Testis (tissue), 5 donors: ENCODE measurements at places on chromosomes 3 and 15. TPM values are rescaled to one million over a fixed set of nuclear protein-coding genes. Genes with fewer than 3 reads are reported as not detected.
A peak's percentile ranks its signal among the peaks of the same experiment; 100 is the strongest.

GOLGA8J gene
- 6.3 TPM for polyA plus RNA-seq

PPM1L gene
- 4.4 TPM for polyA plus RNA-seq

LARP6 gene
- polyA plus RNA-seq: 105 TPM

C15orf39 gene
- 321 TPM for polyA plus RNA-seq

NECTIN3 gene
- polyA plus RNA-seq: 119 TPM

IGSF10 gene
- 26.1 TPM for polyA plus RNA-seq

DNA sequence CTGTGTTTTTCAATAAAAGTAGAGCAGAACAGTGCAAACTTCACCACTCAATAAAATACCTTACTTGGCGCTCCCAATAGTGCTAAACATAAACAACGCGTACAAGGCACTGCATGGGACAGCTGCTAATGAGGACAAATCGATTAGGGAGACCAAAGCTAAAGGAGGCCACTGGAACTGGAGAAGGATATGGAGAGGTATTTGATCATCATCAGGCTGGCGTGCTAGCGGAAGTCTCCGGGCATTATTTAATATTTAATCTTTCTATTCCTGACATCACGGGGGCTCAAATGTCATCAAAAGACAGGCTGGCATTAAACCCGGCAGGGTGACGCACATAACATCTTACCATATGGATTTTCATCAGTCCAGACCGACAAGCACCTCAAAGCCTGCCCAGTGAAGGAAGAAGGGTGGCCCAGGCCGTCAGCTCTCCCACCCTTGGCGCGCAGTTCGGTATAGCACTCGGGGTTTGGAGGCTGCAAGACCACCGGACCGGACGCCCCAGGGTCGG, 604 bp downstream of the CCPG1 start:
- DNase-seq: no peak
- no peaks in the 10 kb centered on the region for H3K36me3 ChIP-seq
- no peaks in the 10 kb centered on the region for H3K27me3 ChIP-seq
- H3K4me3 ChIP-seq: peak overlapping the region; percentile 89

GRCh38 chr3:42340466-42340865, 69.9 kb downstream of the LYZL4 start:
- H3K36me3 ChIP-seq: no peaks in the 10 kb centered on the region
- no peak overlapping the region for H3K4me3 ChIP-seq
- H3K27ac ChIP-seq: no peak overlapping the region
- no peak for DNase-seq
- no peaks in the 10 kb centered on the region for H3K4me1 ChIP-seq

DNA sequence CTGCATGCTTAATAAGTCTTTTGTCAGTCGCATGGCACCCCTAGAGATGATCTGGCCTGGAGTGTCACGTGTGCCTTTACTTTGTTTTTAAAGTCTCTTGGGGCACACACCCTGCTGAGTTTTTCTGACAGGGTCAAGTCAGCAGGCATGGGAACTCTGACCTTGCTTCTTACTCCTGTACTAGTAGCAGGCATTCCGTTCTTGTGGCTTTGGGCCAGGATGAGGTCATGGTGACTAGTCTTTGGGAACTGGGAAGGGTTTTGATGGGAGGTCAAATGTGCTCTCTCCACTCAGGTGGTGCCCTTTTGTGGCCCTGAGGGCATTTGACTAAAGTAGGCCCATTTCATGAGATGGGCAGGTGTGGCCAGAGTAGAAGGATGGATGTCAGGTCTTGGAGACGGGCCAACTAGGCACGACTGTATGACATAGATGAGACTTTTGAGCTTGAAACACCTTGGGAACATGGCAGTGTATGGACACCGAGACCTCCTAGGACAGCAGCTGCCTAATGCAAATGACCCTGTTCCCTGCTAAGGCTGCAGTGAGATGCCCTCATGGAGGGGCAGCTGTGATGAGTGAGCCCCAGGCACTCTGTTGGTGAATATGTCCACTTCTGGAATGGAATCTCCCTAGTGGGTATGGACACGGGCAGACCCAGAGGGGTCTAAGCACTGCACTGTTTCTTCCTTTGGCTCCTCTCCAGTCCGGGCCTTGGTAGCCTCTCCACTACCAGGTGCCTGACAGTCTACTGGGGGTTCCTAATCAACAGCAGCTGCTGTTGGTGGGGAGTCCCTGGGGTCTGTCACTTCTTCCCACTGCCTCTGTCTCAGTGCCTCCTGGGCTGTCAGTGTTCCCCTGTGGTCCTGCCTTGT, 16.4 kb downstream of the SRPRB start:
- H3K4me1 ChIP-seq: no peaks in the 10 kb centered on the region
- no peaks in the 10 kb centered on the region for H3K27me3 ChIP-seq
- no peak overlapping the region for H3K27ac ChIP-seq
- no peak overlapping the region for H3K4me3 ChIP-seq
- H3K36me3 ChIP-seq: no peaks in the 10 kb centered on the region

- no peaks in the 10 kb centered on the region for H3K36me3 ChIP-seq
- no peak for DNase-seq
- no peak overlapping the region for H3K27ac ChIP-seq
- no peak overlapping the region for H3K4me3 ChIP-seq
- no peaks in the 10 kb centered on the region for H3K4me1 ChIP-seq
Observed at GRCh38 chr15:45904019-45904418, 269.2 kb downstream of the SQOR start.

DNA sequence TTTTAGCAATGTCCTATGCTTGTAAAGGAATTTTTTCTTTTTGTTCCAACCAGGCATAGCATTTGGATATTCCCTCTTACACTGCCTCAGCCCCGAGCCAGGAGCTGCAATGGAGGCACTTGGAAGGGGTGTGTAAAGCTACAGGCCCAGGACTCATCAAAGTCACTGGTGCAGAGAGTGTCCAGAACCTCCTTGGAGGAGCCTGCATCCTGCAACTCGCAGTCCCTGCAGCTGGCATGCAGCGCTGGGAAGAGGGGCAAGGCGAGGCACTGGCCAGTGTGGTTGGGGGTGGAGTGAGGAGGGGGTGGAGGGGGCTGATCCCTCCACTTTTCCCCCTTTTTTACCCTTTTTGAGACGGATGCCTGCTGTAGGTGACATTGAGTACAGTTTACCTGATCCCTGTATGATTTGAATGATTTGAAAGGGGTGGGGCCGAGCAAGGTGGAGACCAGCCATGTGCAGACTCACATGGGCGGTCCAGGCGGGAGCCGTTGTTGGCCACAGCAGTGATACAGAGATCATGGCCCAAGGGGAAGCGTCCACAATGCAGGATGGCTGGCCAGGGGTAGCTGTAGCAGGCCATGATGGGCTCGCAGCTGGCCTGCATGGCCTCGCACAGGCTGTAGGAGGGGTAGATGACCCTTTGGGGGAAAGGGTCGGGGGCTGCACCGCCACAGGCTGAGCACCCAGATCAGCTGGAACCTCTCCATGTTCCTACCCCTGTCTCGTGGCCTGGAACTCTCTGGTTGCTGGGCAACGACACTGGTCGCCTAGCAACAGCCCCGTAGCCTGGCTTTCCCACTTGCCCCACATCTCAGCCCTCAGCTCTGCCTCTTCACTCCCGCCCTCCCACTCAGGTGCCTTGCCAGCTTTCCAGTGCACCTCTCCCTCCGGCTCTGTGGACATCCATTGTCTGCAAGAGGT, 7.9 kb downstream of the P4HTM start:
- no peaks in the 10 kb centered on the region for H3K27me3 ChIP-seq
- H3K4me1 ChIP-seq: no peaks in the 10 kb centered on the region
- no peak overlapping the region for H3K4me3 ChIP-seq
- H3K27ac ChIP-seq: no peak overlapping the region
- no peaks in the 10 kb centered on the region for H3K36me3 ChIP-seq

- no peak overlapping the region for H3K4me3 ChIP-seq
- H3K27me3 ChIP-seq: no peaks in the 10 kb centered on the region
- H3K4me1 ChIP-seq: no peaks in the 10 kb centered on the region
Observed at GRCh38 chr15:100336061-100336460, 5.7 kb downstream of the ADAMTS17 start.

DNA sequence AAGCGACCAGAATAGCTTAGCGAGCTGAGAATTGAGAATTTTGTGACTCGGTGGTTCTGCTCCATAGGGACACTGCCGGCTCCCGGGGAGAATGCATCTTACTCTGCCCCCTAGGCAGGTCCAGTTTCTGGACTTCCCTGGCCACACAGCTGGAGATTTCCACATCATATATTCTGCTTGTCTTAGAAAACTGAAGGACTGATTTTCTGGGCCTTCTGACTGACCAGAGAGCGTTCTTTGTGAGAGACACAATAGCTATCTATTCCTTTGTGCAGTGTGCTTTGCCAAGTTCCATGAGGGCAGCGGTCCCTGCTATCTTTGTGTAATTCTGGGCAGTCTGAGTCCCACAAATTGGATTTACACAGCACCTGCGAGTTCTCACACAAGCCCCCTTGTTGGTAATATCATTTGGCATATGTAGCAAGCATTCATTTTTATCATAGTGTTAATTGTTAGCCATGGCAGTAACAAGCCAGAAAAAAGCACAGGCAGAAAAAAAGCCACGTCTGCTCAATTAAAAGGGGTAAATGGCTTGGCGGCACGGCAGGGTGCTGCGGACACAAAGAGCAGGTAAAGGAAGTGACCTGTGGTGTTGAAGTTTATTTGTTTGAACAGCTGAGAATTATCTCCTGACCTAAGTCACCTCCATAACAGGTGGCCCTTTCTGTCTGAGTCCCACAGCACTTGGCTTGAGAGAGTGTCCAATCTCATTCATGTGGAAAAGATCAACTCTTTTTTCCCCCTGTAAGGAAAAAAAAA, 688.7 kb downstream of the TUSC7 start:
- H3K27ac ChIP-seq: no peak overlapping the region
- no peaks in the 10 kb centered on the region for H3K27me3 ChIP-seq
- H3K4me1 ChIP-seq: peaks cover 6% of the 10 kb centered on the region

- H3K27me3 ChIP-seq: no peaks in the 10 kb centered on the region
- H3K4me1 ChIP-seq: no peaks in the 10 kb centered on the region
- no peaks in the 10 kb centered on the region for H3K36me3 ChIP-seq
- no peak overlapping the region for H3K4me3 ChIP-seq
- no peak for DNase-seq
Observed at GRCh38 chr15:88844749-88845386, 41.6 kb downstream of the ACAN start.

DNA sequence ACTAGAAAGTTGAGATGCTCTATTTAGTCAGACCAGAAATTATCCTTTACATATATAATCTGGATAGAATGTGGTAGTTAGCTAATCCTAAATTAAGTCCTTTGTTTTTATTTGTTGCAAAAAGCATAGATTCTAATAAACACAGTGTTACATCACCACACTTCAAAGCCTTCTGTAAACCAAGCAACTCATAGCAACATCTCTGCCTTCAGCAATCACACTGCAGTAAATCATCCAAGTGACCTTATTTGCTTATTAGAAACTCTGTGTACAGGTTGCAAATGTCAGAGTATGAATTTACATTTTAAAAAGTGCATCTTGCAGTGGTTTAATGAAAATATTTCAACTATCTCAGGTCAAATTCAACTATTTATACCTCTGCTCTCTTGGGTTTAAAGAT, 242.5 kb downstream of the GBE1 start:
- H3K27ac ChIP-seq: no peak overlapping the region
- H3K27me3 ChIP-seq: no peaks in the 10 kb centered on the region
- no peaks in the 10 kb centered on the region for H3K36me3 ChIP-seq
- DNase-seq: no peak
- no peaks in the 10 kb centered on the region for H3K4me1 ChIP-seq
- H3K4me3 ChIP-seq: no peak overlapping the region

DNA sequence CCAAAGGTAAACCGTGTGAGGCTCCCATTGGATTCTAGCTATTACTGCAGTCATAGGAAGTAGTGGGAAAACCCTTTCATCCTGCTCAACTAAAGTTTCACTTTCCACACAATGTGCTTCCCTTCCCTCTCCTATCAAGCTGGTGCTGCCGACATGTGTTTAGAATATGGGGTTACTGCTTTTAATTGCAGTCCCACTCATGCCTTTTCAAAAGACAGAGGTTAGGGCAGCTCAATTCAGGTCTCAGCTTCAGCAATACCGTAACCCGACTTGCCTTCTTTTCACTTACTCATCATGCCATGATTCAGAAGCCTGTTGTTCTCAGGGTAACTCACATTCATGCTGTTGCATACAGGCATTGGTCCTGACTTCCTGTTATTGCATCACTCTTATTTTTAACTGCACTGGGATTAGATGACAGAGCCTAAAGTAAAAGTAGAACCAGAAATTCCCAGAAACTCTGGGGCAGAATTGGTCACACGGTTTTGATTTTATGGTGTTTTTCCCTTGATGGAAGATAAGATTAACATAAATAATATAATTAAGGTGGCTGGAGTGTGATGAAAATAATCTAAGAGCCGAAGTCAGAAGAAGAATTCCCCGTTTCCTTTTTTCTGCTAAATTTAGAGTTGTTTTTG, 45.7 kb downstream of the C2CD4B start:
- no peak for DNase-seq
- no peaks in the 10 kb centered on the region for H3K4me1 ChIP-seq
- H3K27ac ChIP-seq: no peak overlapping the region
- no peak overlapping the region for H3K4me3 ChIP-seq
- no peaks in the 10 kb centered on the region for H3K36me3 ChIP-seq

- H3K4me1 ChIP-seq: peaks cover 3% of the 10 kb centered on the region
- H3K36me3 ChIP-seq: no peaks in the 10 kb centered on the region
- H3K4me3 ChIP-seq: no peak overlapping the region
- no peak for DNase-seq
- no peaks in the 10 kb centered on the region for H3K27me3 ChIP-seq
Observed at GRCh38 chr3:130259166-130259874, 86.2 kb upstream of the COL6A5 start.

- H3K27ac ChIP-seq: no peak overlapping the region
- H3K4me1 ChIP-seq: no peaks in the 10 kb centered on the region
- H3K4me3 ChIP-seq: no peak overlapping the region
- no peaks in the 10 kb centered on the region for H3K27me3 ChIP-seq
Observed at GRCh38 chr3:36206956-36207580, 173.2 kb upstream of the STAC start.

GRCh38 chr3:190116551-190117067, 4.1 kb downstream of the P3H2 start:
- DNase-seq: no peak
- H3K4me3 ChIP-seq: no peak overlapping the region
- H3K36me3 ChIP-seq: no peaks in the 10 kb centered on the region

DNA sequence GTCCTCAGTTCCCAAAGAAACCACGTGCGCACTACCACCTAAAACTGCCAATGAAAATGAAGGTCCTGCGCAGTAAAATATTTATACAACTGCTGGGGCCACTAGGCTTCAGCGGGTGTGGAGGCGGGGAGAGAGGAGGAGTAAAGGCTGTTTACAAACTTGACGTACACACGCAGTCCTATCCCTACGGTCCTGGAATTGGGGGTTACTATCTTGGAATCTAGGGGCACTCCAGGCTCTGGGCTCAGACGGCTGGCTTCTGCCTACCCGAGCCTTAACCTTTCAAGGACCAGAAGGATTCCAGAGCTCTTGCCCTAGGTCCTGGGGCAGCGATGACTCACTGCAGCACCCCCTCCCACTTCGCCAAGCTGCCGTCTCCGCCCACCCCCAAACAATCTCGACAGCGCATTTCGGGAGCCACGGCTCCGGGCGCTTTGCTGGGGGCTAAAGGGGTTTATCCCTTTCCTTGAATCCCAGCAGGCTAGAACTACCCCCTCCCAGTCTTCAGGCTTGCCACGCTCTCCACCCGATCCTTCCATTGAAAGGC, 3.0 kb downstream of the ADAMTS9 start:
- no peaks in the 10 kb centered on the region for H3K36me3 ChIP-seq
- DNase-seq: peak; percentile 62
- peak overlapping the region; percentile 69 for H3K4me3 ChIP-seq
- H3K4me1 ChIP-seq: peaks cover 3% of the 10 kb centered on the region

GRCh38 chr3:79415356-79415755, 352.4 kb downstream of the ROBO1 start:
- H3K27me3 ChIP-seq: no peaks in the 10 kb centered on the region
- H3K4me1 ChIP-seq: no peaks in the 10 kb centered on the region
- H3K4me3 ChIP-seq: no peak overlapping the region
- H3K36me3 ChIP-seq: no peaks in the 10 kb centered on the region
- H3K27ac ChIP-seq: no peak overlapping the region

GRCh38 chr15:68289621-68290352, 12.2 kb downstream of the FEM1B start:
- no peak overlapping the region for H3K27ac ChIP-seq
- H3K4me1 ChIP-seq: no peaks in the 10 kb centered on the region
- no peak overlapping the region for H3K4me3 ChIP-seq
- no peak for DNase-seq
- no peaks in the 10 kb centered on the region for H3K36me3 ChIP-seq
- H3K27me3 ChIP-seq: no peaks in the 10 kb centered on the region
